ENCODE measurements at places on chromosomes 7 and 10.
A peak's percentile ranks its signal among the peaks of the same experiment; 100 is the strongest.

GRCh38 chr7:158043551-158044481 lies 543.8 kb downstream of the PTPRN2 start:
- no peak for DNase-seq

GRCh38 chr10:22252224-22252800 lies 34.5 kb upstream of the EBLN1 start:
- DNase-seq: peak; percentile 41

- DNase-seq: no peak
Observed at GRCh38 chr7:41136551-41136950, 566.3 kb downstream of the INHBA start.

DNA sequence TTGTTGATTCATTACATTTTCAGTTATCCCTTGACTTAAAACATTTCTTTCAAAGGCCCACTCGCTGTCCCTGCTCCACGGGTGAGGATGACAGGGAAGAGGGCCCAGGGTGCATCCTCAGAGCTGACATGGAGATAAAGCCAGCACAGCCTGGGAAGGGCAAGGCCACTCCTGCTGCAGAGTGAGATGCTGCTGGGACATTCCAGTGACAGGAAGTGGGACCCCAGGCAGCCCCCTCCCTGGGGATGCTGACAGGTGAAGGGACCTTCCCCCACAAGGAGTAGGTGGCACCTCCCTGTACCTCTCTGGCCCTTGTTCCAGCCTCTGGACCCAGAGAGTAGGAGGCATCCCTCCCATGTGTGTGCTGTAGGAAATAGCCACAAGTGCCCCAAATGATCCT lies 97.8 kb upstream of the DDC start:
- no peak for DNase-seq

DNA sequence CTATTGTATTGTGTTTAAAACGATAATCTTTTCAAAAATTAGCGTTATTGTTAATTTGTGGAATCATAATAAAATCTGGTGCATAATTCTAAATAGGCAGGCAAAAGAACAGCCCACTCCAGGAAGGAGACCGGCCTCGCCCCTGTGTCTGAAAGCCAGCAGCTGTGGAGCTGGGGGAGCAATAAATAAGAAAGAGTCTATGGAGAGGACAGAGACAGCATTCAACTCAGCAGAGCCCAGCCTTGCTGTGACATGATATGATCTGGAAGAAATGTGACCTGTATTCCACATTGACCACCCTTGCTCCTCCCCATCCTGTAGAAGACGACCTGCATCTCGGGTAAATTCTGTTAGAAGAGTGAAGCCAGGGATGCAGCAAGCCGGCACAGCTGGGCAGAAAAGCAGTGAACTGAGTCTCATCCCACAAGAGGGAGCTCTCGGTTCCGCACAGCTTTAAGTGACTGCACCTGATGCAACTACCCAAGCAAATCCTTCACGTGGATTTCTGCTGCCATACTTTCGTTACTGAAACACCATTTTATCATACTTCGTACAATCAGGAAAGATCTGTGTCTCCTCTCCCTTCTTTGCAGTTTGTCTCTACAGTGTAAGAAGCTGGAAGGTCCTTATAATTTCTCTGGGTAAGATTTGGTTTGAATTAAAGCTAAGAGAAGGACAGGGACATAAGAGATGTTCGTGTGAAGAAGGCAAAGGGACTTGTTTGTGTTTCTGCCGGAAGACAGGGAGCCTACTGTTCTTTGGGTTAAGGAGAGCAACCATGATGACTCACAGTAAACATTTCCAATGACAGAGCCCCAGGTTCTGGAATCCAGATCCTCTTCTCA lies 427.1 kb downstream of the GPAM start:
- peak; percentile 33 for DNase-seq

GRCh38 chr10:97828721-97829120 lies 20.9 kb upstream of the GOLGA7B start:
- no peak for DNase-seq

GRCh38 chr7:11069591-11069990 lies 95.9 kb downstream of the PHF14 start:
- no peak for DNase-seq

- no peak for DNase-seq
Observed at GRCh38 chr7:74617180-74617744, 40.3 kb upstream of the GTF2I start.

DNA sequence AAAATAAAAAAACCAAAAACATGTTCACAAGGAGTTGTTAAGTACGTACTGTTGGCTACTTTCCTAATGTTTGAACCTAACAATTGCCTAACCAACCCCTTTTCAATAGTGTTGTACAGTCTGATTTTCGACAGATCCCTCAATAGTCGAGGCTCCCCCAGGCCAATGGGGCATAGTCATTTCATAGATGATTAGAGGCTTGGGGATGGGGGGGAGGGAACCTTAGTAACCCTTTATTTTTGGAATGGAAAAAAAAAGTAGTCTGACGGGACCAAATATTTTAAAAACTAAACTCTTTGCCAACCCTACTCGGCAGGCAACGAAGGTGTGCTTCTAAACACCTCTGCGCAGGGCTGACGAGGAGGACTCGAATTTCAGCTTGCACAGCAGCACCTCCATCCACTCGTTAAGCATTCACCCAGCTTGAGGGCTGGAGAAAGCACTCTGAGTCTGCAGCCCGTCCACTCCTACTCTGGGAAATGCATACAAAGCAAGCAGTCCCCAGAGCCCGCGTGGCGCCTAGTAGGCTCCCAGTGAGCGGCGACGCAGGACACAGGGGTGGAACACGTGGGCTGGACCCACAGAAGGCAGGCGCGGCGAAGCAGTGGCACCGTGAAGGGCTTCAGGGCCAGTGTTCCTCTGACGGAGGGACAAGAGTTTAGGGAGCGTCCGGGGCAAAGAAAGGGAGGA lies 899 bp downstream of the PUS7 start:
- DNase-seq: peak; percentile 55

- DNase-seq: no peak
Observed at GRCh38 chr7:92226981-92227380, 18.7 kb downstream of the KRIT1 start.

- no peak for DNase-seq
Observed at GRCh38 chr10:43322331-43322730, 49.1 kb upstream of the FXYD4 start.

All from right renal cortex interstitium (tissue), 3 donors.